ENCODE measurements at places on chromosomes 3 and 15.

GRCh38 chr3:183427876-183428446 is 458 bp downstream of the MCF2L2 start:
- peak; percentile 68 for DNase-seq

GRCh38 chr3:133152681-133153220 is 114.6 kb downstream of the TMEM108 start:
- no peak for DNase-seq

DNA sequence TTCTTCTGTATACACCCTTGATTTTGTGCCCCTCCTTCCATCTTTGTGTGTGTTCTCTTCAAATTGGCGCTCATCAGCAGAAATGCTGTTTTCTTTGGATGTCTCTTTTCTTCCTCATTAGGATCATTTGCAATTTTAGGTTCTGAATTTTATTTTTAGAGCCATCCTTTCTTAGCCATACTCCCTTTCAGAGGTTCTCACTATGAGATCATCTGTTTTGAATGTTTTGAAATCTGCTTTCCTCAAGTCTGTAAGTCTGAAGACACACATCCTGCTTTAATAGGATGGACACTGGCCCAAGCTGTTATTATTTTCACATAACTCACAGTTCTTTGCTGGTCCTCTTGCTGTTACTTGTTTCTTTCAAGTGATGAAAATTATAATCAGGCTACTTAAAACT is 124.8 kb downstream of the BDH1 start:
- DNase-seq, result no peak

DNA sequence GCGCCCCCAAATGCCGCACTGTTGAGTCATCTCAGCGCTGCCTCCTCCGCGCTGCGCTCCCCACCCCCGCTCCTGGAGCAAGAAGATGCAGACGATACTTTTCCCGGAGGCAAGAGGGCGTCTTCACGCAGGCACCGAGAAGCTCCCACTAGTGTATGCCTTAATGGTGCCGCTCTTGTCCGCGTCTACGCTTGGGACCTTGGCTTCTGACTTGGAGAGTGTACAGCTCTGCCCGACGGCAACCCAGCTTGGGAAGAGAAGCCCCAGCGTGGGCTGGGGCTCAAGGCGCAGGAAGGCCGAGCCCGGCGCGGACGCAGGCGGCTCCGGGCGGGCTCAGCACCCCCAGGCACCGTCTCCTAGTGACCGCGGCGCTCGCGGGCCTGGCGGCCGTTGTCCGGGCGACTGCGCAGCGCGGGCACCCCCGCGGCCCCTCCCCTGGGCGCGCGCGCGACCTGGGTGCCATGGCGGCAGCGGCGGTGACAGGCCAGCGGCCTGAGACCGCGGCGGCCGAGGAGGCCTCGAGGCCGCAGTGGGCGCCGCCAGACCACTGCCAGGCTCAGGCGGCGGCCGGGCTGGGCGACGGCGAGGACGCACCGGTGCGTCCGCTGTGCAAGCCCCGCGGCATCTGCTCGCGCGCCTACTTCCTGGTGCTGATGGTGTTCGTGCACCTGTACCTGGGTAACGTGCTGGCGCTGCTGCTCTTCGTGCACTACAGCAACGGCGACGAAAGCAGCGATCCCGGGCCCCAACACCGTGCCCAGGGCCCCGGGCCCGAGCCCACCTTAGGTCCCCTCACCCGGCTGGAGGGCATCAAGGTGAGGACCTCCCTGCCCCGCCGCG is at the start of gene P4HTM:
TSS of gene P4HTM (plus strand) at position 446 of the 840 bp plus-strand sequence. CDS start at position 462, 16 bp downstream.
- peak; percentile 84 for DNase-seq

DNA sequence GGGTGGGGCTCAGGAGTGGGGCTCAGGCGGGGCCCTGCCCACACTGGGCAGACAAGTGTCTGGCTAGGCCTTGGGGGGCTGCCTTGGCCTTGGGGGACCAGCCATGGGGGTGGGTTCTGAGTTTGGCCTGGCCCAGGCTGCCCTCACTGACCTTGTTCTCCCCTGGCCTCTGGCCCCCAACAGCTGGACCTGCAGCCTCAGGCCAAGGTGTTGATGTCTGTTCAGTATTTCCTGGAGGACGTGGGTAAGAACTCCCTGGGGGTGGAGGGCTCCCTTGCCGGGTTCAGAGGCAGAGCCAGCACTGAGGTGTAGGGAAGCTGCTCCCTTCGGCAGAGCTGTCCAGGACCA is 20.0 kb downstream of the PRKCD start:
- DNase-seq, result no peak
